Stimulated activated effector memory CD8-positive, alpha-beta T cell treated with anti-CD3 and anti-CD28 coated beads, Interleukin-12 subunit alpha, Interleukin-12 subunit beta, amount 100 ng/mL, for 72 hours (primary cell): ENCODE measurements at places on chromosomes 3 and 15.

- DNase-seq = no peak
Observed at GRCh38 chr15:100913961-100914360, 5.2 kb upstream of the LRRK1 start.

DNA sequence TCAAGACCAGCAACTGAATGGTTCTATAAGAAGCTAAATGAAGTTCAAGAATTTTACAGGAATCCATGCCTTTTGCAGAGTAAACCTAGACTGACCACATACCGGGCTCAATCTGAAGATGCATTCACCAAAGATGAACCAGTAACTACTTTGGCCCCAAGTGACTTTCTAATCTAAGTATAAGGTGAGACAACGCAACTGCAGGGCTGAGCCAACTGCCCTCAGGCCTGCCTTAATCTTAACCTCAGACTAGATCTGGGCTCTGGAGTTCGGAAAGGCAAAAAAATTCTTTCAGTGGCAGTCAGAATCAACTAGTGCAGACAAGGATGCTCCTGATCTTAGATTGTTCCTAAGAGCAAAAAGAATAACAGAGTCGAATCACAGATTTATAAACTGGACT, 48.3 kb downstream of the EXD1 start:
- DNase-seq = no peak

DNA sequence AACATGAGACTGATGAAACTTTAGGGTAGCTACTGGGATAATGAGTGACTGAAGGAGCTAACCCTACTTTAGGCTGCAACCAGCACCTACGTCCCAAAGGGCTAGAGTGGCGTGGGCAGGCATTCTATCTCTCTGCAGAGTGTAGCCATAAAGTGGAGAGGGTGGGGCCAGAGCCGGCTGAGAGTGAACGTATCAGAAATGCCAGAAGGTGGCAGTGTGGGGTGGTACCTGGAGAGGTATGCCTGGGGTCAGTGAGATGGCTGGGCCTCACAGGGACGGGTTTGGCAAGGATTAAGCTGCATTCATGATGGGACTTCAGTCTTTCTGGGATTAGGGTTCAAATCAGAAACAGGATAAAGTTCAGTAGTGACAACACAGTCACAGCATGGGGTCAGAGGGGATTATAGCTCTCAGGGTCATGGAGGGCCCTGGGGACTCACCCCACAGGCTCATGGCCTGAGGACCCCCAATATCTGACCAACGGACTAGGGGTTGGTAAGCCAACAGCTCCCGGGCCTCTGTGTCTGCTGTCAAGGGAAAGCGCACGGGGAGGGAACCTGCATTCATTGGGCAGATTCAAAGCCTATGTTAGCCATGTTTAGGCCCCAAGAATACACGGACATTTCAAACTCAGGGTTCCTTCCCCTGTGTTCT, 86.5 kb upstream of the FOXB1 start:
- DNase-seq = peak; percentile 86

GRCh38 chr3:56989169-56989976, 71.1 kb upstream of the SPATA12 start:
- no peak for DNase-seq
